ENCODE measurements at places on chromosomes 11 and 22. TPM values are rescaled to one million over a fixed set of nuclear protein-coding genes. Genes with fewer than 3 reads are reported as not detected.

GRCh38 chr11:73598719-73599379, 937 bp upstream of the FAM168A start:
- H3K27ac ChIP-seq: peak overlapping the region; percentile 76
- H3K4me3 ChIP-seq: peak overlapping the region; percentile 89
- no peaks in the 10 kb centered on the region for H3K36me3 ChIP-seq
- peaks cover 18% of the 10 kb centered on the region for H3K4me1 ChIP-seq
- DNase-seq: no peak

- H3K36me3 ChIP-seq: no peaks in the 10 kb centered on the region
- no peaks in the 10 kb centered on the region for H3K4me1 ChIP-seq
- DNase-seq: no peak
Observed at GRCh38 chr11:134527382-134528243, 115.6 kb upstream of the B3GAT1 start.

Gene CD3D
- not detected for total RNA-seq

Gene OR9Q1
- not detected for total RNA-seq

- no peak overlapping the region for H3K4me3 ChIP-seq
- no peak for DNase-seq
- no peaks in the 10 kb centered on the region for H3K36me3 ChIP-seq
Observed at GRCh38 chr11:1920909-1921573, 1.5 kb downstream of the TNNT3 start.

Gene LMO2
- total RNA-seq: 0.66 TPM

- DNase-seq: peak; percentile 40
- no peak overlapping the region for H3K4me3 ChIP-seq
- H3K27me3 ChIP-seq: no peaks in the 10 kb centered on the region
- no peak overlapping the region for H3K27ac ChIP-seq
Observed at GRCh38 chr11:47797633-47798032, 30.5 kb upstream of the FNBP4 start.

- H3K4me1 ChIP-seq: no peaks in the 10 kb centered on the region
- H3K36me3 ChIP-seq: peaks cover 55% of the 10 kb centered on the region
- no peak overlapping the region for H3K4me3 ChIP-seq
- DNase-seq: no peak
- no peaks in the 10 kb centered on the region for H3K27me3 ChIP-seq
Observed at GRCh38 chr11:967995-968751, 42.5 kb downstream of the AP2A2 start.

- H3K27ac ChIP-seq: no peak overlapping the region
- no peaks in the 10 kb centered on the region for H3K36me3 ChIP-seq
- no peak overlapping the region for H3K4me3 ChIP-seq
- H3K27me3 ChIP-seq: peaks cover 18% of the 10 kb centered on the region
- H3K4me1 ChIP-seq: no peaks in the 10 kb centered on the region
Observed at GRCh38 chr11:7381937-7382336, 103.4 kb upstream of the OLFML1 start.

GRCh38 chr22:37053310-37054055, 1.9 kb downstream of the KCTD17 start:
- peaks cover 20% of the 10 kb centered on the region for H3K36me3 ChIP-seq
- H3K4me1 ChIP-seq: peaks cover 6% of the 10 kb centered on the region

Gene COPB1
- total RNA-seq: 180 TPM

- no peak overlapping the region for H3K4me3 ChIP-seq
- no peak for DNase-seq
- no peak overlapping the region for H3K27ac ChIP-seq
- H3K4me1 ChIP-seq: no peaks in the 10 kb centered on the region
- no peaks in the 10 kb centered on the region for H3K36me3 ChIP-seq
Observed at GRCh38 chr11:17649261-17649660, 70.1 kb upstream of the MYOD1 start.

DNA sequence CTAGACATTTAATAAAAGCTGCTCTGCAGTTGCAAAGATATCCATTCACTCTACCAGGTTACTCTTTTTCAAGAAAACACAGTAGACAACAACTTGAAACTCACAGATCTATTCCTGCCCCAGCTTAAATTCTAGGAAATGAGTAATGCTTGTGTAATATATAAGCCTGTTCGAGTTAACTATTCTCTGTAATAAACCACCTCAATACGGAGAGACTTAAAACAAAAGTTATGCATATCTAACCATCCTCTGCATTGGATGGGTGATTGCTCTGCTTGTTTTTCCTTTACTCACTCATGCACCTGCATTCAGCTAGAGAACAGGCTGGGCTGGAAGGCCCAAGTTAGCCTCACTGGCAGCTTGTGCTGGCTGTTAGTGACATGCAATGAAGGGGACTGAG, 13.3 kb downstream of the LRRC4C start:
- H3K27me3 ChIP-seq: no peaks in the 10 kb centered on the region
- no peak overlapping the region for H3K27ac ChIP-seq
- peaks cover 5% of the 10 kb centered on the region for H3K4me1 ChIP-seq
- DNase-seq: no peak

DNA sequence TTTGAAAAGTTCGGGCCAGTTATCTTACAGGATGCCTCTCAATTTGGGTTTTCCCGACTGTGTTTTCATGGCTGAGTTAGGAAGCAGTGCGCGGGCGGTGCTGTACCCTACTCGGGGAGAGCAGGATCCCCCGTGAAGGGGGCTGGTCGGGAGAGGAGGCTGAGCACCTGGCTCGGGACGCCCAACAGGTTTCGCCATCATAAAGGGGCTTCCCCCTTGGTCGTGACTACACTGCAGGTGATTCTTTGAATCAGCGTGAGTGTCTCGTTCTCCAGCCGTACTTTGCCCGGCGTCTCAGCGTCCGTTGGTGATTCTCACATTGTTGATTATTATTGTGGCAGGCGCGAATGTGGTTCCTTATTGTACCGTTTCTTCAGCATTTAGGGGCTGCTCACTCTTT, 46.6 kb downstream of the ST14 start:
- H3K4me3 ChIP-seq: no peak overlapping the region
- no peaks in the 10 kb centered on the region for H3K27me3 ChIP-seq
- no peak overlapping the region for H3K27ac ChIP-seq
- no peak for DNase-seq
- H3K4me1 ChIP-seq: no peaks in the 10 kb centered on the region

DNA sequence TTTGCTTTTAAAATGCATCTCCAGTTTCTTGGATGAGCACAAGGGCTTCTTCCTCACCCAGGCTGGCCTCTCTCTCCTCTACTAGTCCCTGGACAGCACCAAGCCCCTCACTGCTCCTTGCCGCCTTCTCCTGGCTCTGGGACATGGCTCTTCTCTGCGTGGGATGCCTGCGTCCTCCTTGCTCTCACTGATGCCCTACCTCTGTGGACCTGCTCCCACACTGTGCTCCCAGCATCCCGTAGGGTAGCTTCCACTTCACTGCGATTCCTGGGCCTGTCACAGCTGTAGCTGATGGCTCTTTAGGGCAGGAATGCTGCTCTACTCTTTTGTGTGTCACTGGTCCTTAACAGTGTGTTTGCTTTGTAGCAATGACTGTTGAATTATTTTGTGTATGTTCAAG, 136.3 kb downstream of the SNX19 start:
- H3K27me3 ChIP-seq: no peaks in the 10 kb centered on the region
- no peak overlapping the region for H3K27ac ChIP-seq
- no peaks in the 10 kb centered on the region for H3K36me3 ChIP-seq
- no peak for DNase-seq
- no peak overlapping the region for H3K4me3 ChIP-seq
- H3K4me1 ChIP-seq: peaks cover 24% of the 10 kb centered on the region
